CD8-positive, alpha-beta memory T cell (primary cell): ENCODE measurements at places on chromosomes 3 and 15.

DNA sequence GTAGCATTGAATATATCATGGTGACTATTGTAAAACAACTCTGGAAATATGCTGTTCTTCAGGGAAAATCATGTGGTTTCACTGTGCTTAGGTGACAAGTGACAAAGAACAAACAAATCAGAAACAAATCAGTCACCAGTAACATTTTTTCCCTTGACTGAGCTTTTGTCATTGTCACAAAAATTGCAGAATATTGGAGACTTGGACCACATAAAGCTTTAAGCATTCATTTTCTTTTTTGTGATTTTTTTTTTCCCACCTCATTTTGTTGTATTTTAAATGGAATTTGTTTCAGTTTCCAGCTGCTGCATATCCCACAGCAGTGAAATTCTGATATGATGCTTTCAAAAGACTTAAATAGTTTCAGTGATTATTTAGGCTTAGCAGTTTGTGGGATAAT lies 1088.4 kb downstream of the OTOL1 start:
- DNase-seq, result no peak

DNA sequence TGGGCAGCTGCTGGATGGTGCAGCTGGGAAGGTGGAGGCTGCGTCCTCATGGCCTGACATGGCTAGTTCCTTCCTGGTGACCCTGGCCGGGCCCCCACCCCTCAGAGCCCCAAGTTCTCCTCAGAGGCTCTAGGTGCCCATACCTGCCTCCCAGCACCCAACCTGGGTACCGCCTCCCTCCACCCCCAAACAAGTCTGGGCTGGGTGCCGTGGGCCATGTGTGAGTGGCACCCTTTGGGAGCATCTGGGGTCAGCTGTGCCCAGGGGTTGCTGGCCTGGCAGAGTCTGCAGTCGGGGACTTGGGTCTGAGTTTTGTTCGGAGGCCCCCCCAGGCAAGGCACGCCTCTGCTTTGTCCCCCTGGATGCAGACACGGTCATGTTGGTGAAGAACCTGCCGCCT lies 10.5 kb downstream of the PLXNA1 start:
- DNase-seq, result no peak

DNA sequence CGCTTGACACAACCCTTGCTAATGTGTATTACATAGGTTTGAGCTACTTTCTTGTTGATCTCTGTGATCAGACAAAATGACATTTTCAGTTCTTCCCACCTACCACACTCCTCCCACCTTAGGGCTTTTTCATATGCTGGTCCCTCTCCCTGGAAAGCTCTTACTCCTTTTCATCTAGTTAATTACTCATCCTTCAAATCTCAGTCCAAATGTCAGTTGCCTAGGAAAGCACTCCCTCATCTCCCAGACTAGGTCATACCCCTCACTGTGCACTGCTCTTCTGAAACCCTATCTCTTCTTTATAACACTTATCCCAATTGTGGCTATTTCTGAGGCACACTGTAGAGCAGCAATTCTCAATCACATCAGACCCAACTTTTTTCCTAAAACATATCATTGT lies 7.3 kb downstream of the ZNF106 start:
- DNase-seq, result no peak

- no peak for DNase-seq
These were observed 43.9 kb downstream of the GOLIM4 start for GRCh38 chr3:168051531-168052471.

GRCh38 chr3:158770741-158771350 lies 31.0 kb upstream of the MFSD1 start:
- DNase-seq, result no peak

- no peak for DNase-seq
These were observed 20.4 kb downstream of the GOLM2 start for GRCh38 chr15:44308889-44309288.

GRCh38 chr3:78791753-78792152 lies 976.0 kb downstream of the ROBO1 start:
- DNase-seq, result no peak

DNA sequence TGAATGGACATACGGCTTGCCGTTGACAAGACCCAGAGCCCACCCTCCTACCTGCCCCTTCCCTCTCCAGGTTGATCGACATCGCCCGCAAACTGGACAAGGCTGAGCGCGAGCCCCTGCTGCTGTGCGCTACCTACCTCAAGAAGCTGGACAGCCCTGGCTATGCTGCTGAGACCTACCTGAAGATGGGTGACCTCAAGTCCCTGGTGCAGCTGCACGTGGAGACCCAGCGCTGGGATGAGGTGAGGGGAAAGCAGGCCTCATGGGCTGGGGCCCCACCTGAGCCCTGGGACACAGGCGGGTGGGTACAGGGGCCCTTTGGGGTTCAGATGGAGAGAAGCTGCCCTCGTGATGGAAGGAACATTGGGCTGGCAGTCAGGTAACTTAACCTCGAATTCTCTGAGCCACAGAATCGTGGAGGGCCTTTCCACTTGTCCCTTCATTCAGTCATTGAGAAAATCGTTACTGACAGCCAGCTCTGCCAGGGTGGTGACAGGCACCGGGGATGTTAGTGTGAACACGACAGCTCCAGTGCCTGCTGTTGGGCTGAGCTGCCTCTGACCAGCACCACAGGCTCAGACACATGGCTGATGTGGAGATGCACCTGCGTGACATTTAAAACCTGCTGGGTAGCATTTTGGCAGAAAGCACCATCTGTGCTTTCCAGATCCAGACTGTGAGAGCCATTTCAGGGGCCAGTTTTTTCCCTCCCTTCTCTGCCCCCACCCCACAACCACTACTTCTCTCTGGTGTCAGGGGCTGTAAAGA lies 25.6 kb upstream of the RHO start:
- no peak for DNase-seq

GRCh38 chr3:161893972-161894371 lies 397.4 kb downstream of the OTOL1 start:
- no peak for DNase-seq

DNA sequence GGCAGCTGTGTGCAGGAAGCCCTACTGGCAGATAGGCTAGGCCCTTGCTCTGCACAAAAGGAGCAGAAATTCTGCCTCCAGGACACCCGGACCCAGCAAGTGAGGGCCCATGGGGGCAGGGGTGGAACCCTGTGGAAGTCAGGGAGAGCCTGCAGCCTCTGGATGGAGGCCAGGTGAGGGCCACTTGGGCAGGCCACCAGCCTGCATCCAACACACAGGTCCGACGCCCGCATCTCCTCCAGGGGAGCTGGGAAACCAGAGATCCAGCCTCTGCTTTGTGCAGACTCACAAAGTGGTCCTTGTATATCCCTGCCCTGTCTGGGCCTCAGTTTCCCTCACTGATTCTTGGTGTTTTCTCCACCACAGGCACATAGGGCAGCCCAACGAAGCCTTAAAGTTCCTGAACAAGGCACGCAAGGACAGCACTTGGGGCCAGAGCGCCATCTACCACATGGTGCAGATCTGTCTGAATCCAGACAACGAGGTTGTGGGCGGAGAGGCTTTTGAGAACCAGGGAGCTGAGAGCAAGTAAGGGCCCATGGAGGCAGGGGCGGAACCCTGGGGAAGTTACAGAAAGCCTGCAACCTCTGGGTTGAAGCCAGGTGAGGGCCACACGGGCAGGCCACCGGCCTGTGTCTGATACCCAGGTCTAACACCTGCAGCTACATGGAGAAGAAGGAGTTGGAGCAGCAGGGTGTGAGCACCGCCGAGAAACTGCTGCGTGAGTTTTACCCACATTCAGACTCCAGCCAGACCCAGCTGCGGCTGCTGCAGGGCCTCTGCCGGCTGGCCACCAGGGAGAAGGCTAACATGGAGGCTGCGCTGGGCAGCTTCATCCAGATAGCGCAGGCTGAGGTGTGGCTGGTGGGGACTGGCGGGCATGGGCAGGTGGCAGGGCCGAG lies 16.6 kb downstream of the CSRNP1 start:
- DNase-seq, result no peak

DNA sequence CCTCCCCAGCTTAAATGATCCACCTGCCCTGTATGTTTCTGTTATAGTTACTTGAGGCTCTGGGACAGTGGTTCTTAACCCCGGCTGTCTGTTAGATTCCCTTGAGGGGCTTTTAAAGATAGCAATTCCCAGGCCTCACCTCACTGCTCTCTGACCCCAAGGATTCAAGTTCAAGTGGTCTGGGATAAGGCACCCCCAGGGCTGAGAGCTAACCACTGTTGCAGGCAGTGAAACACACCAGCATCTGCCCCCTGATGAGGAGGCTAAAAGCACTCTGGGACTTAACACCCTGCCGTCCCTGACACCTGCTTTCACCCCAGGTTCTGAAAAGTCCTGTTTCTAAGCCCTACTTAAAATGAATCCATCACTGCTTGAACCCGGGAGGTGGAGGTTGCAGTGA lies 103.7 kb downstream of the LRRK1 start:
- no peak for DNase-seq

- DNase-seq, result no peak
These were observed 533.5 kb downstream of the NAALADL2 start for GRCh38 chr3:175392653-175393052.

GRCh38 chr3:11558002-11558401 lies 85.7 kb downstream of the VGLL4 start:
- no peak for DNase-seq

GRCh38 chr3:58334506-58334884 lies 1.8 kb downstream of the PXK start:
- no peak for DNase-seq

DNA sequence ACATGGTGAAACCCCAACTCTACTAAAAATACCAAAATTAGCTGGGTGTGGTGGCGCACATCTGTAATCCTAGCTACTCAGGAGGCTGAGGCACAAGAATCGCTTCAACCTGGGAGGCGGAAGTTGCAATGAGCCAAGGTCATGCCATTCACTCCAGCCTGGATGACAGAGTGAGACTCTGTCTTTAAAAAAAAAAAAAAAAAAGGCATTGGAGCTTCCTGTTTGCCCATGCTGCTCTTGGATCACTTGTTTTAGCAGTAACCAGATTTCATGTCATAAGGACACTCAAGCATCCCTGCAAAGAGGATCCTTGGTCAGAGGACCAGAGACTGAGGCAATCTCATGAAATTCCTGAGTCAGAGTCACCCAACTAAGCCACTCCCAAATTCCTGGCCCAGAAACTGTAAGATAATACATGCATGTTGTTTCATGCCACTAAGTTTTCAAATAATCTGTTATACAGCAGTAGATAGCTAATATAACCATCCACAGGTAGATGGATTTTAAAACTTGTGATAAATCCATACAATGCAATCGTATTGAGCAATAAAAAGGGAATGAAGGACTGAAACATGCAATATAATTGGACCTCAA lies 82.0 kb upstream of the XXYLT1 start:
- no peak for DNase-seq

GRCh38 chr3:25478964-25479726 lies 51.1 kb downstream of the RARB start:
- DNase-seq, result no peak

- no peak for DNase-seq
These were observed 15.4 kb upstream of the GMNC start for GRCh38 chr3:190877925-190878324.

DNA sequence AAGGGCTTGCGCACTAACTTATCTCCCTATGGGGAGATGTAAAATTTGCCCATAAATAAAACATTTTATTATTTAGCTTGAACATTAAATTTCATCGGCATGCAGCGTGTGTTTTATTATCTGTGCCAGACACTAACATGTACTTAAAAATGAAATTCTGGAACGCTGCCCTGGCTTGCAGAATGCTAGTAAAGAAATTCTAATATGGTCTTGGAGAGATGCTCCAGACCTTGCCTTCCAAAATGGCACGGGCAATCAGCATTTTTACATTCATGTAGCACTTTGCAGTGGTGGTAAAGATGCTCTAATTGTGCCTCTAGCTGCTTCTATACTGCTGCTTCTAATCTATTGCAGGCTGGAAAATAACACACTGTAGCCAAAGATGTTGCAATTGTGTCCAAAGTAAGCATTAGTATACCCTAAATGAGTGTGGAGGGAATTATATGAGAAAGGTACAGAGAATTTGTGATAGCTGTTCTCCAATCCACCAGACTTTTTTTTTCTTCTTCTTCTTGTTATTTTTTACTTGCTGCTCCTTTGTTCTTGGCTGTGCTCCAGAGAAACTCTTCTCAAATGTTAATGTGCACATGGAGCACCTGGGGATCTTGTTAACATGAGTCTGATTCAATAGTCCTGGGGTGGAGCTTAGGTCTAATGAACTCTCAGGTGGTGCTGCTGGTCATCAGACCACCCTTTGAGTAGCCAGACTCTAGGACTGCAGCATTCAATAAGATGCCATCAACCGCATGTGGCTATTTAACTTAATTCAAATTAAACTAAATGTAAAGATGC lies 47.3 kb downstream of the CRABP1 start:
- no peak for DNase-seq

DNA sequence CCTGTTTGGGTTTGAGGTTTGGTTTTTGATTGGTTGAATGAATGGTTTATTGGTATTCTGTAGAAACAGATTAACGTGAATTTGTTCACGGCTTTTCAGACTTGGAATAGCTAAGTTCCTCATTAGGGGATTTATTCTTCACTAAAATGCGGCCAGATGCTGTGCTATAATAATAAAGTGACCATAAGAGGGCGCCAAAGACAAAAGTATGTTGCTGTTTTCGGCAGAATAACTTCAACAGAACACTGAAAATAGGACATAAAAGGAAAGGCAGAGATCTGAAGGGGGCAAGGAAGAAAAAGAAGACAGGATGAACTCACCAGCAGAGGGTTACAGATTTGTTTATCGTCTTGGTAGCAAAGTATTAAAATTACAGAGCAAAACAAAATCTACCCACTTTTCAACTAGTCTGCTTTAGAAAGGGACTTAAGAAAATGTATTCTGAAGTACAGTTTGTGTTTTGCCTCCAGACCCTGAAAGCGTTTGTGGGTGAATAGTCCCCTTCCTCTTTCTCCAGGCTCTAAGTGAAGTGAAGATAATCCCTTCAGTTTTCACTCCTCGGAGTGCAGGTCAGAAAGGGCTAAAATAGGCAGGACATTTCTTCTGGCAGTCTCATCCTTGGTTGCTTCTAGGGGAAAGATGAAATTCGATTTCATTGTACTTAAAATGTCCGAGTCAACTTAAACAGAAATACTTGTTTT lies 147.6 kb downstream of the IL20RB start:
- DNase-seq, result peak; percentile 36

- no peak for DNase-seq
These were observed 775 bp downstream of the CCNDBP1 start for GRCh38 chr15:43186003-43186353.

DNA sequence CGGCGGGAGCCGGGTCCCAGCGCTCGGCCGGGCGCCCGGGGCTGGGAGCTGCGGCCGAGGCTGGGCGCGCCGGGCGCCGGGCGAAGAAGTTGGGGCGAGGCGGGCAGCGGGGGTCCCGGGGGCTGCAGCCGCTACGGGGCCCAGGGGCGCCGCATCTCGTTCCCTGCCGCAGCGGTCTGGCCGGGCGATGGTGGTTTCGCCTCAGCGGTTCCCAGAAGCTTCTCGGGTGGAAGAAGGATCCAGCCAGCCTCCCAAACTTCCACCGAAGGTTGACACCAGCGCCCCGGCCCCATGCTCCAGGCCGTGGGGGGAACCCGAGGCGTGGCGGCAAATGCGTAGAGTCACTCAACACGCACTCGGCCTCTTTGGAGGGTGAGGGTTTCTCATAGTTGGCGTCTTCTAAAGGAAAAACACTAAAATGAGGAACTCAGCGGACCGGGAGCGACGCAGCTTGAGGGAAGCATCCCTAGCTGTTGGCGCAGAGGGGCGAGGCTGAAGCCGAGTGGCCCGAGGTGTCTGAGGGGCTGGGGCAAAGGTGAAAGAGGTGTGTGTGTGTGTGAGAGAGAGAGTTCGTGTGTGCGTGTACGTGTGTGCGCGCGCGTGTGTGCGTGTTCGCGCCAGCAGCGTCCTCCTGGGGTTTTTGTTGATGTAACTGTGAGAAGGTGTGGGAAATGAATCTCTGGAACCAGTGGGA lies 940 bp downstream of the BOC start:
- no peak for DNase-seq

GRCh38 chr3:123489400-123490004 lies 40.6 kb upstream of the ADCY5 start:
- no peak for DNase-seq

- DNase-seq, result no peak
These were observed 73.8 kb downstream of the TLE3 start for GRCh38 chr15:70023769-70024491.
